Left kidney (tissue), 8 donors: ENCODE measurements at places on chromosomes 2 and 18. TPM values are rescaled to one million over a fixed set of nuclear protein-coding genes. Genes with fewer than 3 reads are reported as not detected.

DNA sequence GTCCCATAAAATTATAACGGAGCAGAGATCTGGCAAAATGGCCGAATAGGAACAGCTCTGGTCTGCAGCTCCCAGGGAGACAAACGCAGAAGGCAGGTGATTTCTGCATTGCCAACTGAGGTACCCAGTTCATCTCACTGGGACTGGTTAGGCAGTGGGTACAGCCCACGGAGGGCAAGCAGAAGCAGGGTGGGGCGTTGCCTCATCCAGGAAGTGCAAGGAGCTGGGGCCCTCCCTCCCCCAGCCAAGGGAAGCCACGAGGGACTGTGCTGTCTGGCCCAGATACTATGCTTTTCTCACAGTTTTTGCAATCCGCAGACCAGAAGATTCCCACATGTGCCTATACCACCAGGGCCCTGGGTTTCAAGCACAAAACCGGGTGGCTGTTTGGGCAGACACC lies 22.8 kb downstream of the ICA1L start:
- no peak for DNase-seq

ATF2 gene
- polyA plus RNA-seq = 75.5 TPM

DNA sequence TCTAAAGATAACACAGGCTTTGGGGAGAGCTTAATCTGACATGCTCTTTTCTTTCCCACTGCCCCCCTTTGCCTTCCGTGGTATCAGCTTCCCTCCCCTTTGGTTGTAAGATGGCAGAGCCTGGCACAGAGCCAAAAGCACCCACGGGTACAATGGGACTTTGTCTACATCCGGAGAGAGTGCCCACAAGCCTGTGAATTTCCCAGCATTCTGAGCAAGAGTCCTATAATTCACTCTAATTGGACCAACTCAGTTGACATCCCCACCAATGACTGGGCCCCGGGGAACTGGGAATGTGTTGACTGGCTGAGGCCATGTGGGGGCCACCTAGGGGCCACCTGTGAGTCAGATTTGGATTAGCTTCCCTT lies 20.1 kb upstream of the C2orf72 start:
- no peak for DNase-seq

- DNase-seq = no peak
Observed at GRCh38 chr2:178910005-178910404, 102.8 kb upstream of the TTN start.

MEP1B gene
- polyA plus RNA-seq = 0.18 TPM

DNA sequence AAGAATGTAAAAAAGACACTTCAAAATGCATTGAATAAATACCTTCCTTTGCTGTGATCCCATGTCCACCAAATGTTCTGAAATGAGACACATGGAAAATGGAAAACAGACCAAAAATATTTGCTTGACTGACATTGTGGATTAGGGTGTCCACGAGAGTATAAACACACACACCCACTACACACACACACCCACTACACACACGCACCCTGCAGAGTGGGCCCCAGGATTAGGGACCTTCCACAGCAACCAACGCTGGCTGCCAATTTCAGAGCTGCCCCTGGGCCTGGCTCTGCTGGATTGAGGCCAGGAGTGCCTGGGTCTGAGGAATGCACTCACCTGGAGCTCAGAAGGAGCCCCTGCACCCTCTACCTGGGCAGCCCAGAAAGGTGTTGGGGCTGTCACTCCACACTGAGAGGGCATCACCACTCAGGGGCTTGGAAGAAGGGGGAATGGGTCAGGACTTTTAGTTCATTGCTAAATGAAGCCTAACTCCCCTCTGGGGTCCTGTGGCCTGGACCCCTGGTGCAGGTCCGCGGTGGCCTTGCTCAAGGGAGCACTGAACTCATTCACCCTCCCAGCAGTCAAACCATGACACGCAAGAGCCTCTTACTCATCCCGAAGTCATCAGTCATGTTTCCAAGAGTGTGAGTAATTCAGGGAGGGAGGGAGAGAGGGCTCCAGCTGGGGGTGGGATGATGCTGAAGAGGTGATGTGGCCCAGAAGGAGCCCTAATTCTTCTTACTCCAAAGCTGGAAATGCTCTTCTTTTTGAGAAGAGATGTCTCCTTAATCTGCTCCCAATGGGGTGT lies 50.2 kb upstream of the PLB1 start:
- DNase-seq = no peak

GRCh38 chr2:48423376-48423775 lies 106.6 kb upstream of the STON1 start:
- DNase-seq = no peak

DNA sequence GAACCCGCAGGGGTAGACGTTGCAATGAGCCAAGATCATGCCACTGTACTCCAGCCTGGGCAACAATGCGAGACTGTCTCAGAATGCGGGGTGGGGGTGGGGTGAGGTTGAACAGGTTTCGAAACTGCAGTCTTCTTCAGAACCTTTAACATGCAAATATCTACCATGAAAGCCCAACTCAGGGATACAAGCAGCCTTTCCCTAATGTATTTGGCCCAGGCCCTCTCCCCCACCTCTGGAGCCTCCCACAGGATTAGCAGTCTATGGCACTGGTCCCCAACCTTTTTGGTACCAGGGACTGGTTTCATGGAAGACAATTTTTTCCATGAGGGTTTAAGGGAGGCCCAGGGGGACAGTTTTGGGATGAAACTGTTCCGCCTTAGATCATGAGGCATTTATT lies 53.5 kb downstream of the CCBE1 start:
- DNase-seq = no peak

DNA sequence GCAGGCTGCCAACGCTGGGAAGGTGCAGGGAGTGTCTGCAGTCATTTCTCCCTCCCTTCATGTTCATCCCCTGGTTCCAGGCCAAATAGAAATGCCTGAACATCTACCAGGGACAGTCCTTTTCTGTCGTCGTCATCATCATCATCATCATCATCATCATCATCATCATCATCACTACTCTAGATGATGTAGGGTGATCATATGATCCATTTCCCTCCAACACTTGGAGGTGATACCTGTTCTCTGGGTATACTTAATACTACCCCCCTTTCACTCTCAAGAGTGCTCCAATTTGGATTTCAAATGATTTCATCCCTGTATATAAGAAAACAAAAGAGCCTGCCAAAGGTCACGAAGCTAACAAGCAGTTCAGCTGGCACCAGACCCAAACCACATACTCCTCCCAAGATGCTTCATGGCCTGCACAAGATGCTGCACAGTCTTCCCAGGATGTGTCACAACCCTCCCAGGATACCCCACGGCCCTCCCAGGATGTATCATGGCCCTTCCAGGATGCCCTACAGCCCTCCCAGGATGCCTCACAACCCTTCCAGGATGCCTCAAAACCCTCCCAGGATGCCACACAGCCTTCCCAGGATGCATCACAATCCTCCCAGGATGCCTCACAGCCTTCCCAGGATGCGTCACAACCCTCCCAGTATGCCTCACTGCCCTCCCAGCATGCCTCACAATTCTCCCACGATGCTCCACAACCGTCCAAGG lies 257.9 kb downstream of the DYSF start:
- DNase-seq = no peak

GRCh38 chr2:127029350-127030051 lies 77.5 kb downstream of the BIN1 start:
- DNase-seq = no peak

DNA sequence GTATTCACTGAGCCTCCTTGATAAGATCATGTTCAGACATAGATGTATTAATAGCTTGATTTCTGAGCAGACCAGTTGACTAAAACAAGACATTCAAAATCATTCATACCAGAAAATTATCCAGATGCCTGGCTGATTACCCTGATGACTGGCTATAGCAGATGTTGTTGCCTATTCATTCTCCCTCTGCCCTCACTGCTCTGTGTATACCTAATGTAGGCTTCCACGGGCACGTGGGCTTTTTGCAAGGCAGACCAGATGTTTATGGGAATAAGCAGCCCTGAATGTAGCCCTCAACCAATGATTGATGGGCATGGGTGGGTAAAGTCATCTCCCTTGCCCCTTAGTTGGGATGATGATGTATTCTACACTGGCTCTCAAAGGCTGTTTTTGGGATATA lies 289.1 kb downstream of the MBD2 start:
- no peak for DNase-seq
